ENCODE measurements at places on chromosomes 13 and 19.
A peak's percentile ranks its signal among the peaks of the same experiment; 100 is the strongest.

- no peak for DNase-seq
Measured at GRCh38 chr19:46660551-46661019, 397 bp downstream of the DACT3 start.

DNA sequence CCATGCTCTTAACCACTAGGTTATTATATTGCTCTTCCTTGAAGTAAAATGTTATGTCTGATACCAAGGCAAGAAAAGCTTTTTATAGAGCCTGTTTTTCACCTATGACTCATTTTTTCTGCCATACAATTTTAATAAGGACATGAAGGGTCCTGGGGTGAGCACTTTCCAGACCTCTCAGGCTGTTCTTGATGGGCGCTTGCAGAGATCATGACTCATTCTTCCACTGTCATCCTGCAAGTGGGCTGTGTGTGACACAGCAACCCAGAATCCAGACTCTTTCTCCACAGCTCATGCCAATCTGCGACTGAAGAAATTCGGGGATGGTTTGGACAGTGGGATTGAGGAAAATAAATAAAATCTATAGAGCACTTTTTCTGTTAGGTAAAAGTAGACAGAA, 506.7 kb upstream of the NBEA start:
- no peak for DNase-seq

GRCh38 chr19:5339198-5339949, 1.2 kb downstream of the PTPRS start:
- no peak for DNase-seq

DNA sequence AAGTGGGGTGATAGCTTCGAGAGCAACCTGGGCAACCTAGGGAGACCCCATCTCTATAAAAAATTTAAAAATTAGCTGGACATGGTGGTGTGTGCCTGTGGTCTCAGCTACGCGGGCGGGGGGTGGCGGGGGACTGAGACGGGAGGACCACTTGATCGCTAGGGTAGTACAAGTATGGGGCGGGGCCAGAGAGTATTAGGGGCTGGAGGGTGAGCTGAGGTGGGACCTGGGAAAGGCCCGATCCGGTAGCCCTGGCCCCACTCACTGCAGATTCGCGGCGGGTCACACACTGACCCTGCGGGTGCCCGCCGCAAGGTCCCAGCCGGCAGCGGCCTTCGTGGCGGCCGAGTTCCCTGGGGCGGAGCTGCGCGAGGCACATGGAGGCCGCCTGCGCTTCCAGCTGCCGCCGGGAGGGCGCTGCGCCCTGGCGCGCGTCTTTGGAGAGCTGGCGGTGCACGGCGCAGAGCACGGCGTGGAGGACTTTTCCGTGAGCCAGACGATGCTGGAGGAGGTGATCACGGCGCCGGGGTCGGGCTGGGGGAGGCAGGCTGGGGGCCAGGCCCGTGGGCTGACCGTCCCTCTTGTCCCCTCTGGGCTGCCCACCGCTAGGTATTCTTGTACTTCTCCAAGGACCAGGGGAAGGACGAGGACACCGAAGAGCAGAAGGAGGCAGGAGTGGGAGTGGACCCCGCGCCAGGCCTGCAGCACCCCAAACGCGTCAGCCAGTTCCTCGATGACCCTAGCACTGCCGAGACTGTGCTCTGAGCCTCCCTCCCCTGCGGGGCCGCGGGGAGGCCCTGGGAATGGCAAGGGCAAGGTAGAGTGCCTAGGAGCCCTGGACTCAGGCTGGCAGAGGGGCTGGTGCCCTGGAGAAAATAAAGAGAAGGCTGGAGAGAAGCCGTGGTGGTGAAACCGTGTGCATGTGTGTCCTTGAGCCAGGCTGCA, 2.0 kb upstream of the ARHGAP45 start:
- DNase-seq, result peak; percentile 65

- no peak for DNase-seq
Measured at GRCh38 chr19:18608805-18609716, 2.5 kb upstream of the CRLF1 start.

DNA sequence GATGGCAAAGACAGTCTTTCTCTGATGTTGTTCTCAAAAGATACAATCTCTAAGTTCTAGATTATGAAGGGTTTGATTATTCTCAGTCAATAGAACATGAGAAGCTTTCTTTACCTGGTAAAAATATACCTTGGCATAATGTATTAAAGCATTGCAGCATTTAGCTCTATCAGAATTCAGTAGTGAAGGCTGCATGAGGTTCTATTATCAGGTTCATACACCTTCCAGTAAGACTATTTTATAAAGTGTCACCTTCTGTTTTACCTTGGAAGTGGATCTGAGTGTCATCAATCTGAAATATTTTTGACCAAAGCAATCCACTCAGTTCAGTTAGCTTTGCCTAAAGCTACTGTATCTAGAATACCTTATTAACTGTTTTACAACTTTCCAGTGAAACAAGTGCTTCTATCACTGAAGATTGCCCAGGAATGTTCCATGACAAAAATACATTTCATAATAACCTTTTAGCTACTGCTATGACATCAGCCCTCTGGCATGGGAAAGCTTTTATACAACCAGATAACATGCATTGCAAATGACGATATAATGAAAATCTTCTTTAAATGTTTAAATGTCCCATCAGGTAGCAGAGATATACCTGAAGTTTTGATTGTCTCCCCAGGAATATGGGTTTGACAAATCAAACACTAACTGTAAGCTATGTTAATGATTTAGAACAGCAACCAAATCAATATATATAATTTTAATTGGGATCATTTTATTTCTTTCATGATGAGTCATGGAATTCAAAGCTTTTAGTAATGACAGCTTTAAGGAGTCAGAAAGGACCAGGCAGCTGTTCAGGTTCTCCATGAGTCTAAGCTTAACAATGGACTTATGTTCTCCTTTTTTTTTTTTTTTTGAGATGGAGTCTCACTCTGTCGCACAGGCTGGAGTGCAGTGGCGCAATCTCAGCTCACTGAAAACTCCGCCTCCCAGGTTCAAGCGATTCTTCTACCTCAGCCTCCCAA, 72.2 kb downstream of the UFM1 start:
- no peak for DNase-seq

DNA sequence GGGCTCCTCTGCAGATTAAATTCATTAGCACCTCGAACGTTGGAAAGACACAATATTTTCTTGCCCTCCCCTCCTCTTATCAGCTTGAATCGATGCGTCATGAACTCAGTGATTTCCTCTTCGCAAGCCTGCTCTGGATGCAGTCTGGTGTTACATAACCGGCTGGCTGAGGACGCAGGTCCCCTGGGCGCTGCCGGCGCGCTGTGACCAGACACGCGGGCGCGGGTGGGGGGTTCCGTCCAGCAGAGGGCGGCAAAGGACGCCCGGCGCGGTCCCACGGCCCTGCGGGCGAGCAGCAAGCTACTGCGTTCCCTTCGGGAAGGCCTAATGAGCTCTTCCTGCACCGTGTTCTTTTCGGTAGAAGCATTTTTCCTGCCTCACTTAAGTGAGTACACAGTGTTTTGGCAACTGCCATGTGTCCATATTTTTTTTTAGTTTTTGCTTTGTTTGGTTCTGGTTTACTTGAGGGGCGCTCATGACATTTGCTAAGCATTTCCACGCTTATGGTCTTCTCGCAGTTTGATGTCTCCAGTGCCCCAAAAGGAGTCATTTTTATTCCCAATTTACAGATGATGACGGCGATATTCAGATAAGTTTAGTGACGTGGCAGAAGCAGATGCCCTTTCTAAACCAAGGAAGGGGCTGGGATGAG, 112.2 kb upstream of the MBNL2 start:
- DNase-seq, result peak; percentile 68

GRCh38 chr13:35700671-35701070, 224.2 kb upstream of the MAB21L1 start:
- DNase-seq, result no peak

DNA sequence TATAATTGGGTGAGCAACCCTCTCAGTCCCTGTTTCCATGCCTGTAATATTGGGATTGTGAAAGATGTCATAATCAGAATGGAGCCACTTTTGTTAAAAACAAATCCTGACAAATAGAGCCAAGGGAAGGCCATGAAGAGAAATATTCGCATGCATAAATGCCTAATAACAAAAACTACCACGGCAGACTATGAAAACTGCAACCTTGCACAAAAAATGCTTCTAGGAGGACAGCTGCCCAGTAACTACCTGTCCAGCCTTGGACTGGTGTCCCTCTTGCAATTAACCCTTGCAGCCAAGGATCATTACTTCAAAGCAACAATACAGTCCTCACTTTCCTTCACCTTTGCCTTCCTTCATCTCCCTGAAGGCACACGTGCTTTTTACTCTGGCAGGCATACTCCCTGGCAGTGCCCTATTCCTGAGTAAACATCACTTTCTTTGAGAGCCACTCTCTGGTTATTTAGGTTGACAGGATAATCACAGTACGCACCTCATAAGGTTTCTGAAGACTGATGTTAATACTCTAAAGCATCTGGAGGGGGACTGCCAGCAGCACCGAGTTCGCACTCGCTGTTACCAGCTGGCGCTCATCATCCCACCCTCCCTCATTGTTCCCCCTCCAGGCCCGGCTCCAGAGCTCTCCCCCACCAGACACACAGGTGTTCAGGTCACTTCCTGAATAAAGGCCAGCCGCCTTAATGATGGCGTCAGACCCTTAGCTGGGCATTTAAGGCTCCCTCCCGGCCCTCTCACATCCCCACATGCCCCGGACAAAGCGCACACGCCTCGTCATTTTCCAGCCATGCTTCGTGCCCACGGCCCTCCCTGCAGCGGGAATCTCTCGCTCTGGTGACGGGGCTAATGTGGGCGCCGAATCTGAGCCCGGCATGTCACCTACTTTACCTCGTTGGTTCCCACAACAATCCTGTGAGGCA, 57.3 kb downstream of the CDADC1 start:
- DNase-seq, result no peak

GRCh38 chr19:2636897-2637683, 65.4 kb downstream of the GNG7 start:
- peak; percentile 16 for DNase-seq

DNA sequence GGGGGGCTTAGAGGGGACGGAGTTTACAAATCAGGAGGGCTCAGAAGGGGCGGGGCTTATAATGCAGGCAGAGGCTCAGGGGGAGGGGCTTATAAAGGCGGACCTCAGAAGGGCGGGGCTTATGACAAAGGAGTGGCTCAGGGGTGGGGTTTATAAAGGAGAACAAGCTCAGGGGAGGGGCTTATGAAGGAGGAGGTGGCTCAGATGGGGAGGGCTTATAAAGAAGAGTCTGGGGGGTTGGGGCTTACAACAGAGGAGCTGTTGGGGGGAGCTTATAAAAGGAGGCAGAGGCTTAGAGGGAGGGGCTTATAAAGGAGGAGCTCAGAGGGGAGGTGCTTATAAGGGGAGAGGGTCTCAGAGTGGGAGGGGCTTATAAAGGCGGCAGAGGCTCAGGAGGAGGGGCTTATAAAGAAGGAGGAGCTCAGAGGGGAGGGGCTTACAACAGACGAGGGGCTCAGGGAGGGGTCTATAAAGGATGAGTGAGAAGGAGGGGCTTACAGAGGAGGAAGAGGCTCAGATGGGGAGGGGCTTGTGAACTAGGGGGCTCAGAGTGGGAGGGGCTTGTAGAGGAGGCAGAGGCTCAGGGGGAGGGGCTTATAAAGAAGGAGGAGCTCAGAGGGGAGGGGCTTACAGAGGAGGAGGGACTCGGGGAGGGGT, 1.0 kb downstream of the SMIM24 start:
- DNase-seq, result peak; percentile 90

- no peak for DNase-seq
Measured at GRCh38 chr13:112521073-112521685, 66.8 kb downstream of the TUBGCP3 start.

- no peak for DNase-seq
Measured at GRCh38 chr13:98492335-98493041, 84.4 kb downstream of the STK24 start.

DNA sequence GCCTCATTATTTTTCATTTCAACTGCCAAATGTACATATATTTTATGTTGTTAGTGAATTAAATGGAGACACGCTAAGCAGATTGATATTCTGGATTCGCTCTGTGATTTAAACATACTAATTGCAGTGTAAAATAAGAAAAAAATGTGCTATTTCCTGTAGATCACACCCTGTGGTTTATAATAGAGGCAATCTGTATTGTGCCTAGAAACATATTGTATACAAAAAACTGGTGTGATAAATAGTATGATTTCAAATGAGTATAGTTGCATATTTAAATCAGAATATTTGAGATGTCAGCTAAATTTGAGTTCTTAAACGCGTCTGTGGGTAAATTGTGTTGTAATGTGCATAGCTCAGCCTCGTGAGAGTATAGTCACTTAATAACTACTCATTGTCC, 643.9 kb downstream of the TBC1D4 start:
- no peak for DNase-seq

GRCh38 chr19:954272-954671, 28.4 kb downstream of the ARID3A start:
- no peak for DNase-seq

DNA sequence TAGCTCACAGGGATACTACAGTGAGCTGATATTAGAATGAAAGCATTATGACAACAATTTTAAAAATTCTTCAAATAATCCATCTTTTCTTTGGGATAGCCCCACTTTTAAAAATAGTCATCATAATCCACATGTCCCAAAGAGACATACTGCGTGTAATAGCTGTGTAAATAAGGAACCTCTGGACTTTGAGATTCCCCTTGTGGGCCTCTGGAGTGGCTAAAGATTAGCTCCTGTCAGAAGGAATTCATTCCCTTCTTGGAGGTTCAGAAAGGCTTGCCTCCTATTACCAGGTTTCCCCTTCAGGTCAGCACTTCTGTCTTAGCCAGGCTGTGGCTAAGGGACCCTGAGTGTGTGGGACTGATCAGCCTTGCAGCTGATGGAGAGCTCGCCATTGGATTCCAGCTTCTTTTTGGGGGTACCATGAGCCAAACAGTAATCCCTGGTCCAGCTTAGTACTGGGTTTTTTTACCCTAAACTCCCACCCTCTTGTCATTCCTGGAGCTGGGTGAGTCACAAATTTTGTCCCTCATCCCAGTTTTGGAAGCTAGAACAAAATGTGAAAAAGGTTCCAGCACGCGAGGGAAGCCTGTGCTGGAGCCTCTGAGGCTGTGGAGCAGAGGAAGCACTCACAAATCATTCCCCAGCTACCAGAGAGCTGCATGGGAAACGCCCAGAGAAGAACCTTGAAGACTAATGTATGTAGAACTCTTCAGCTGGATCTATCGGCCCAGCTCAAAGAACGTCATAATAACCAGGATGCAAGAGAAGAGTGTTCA, 96.7 kb downstream of the RNASEH2B start:
- no peak for DNase-seq

- no peak for DNase-seq
Measured at GRCh38 chr13:46383383-46383782, 3.7 kb downstream of the RUBCNL start.
